ENCODE measurements at places on chromosomes 4 and X.

DNA sequence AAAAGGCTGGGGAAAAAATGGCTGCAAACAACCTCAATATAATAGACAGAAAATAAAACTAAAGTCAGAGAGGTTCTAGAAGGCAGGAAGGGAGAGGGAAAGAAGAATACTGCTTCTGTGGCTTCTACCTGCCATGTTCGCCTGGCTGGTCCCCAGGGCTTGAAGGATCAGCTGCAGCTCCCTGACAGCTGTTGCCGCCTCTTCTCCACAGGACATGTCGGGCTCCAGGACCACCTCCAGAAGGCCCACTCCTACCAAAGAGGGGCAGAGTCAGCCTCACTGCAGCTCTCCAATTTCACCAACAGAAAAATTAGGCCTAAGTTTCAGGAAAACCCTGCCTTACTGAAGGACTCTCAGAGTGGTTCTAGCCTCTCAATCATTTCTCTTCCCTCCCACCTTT is 44.9 kb downstream of the GATB start:
- no peak for DNase-seq

GRCh38 chrX:151031391-151031975 is 48.3 kb downstream of the HMGB3 start:
- no peak for DNase-seq

DNA sequence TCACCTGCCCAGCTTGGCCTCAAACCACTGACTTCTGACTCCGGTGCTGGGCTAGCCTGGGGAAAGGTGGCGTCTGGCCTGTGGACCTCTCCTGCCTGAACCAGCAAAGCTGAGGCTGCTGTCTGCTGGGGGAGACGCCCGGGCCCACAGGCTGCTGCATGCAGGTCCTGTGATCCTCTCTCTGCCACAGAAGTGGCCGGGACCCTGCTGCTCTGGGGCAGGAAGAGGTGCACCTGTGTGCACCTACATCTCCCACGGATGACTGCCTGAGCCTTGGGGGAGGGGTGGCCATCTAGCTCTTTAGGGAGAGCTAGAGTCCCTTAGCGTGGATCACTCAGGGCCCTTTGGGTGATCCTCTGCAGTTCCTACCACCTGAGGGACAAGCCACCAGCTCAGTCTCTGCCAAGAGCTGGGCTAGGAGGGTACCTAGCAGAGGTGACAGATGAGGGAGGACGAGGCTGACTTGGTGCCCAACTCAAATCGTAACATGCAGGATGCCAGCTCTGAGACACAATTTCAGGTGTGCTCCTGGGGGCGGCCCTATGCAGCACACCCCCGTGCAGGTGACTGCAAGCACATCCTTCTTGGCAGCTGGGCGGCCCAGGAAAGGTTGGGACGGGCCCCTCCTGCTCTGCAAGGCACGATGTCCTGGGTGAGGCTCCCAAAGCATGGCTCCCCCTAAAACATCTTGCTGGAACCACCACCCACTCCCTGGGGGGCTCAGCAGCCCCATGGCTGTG is 22.5 kb downstream of the LETM1 start:
- DNase-seq, result no peak

- DNase-seq, result no peak
These were observed 95.9 kb upstream of the STX18 start for GRCh38 chr4:4637710-4638109.

DNA sequence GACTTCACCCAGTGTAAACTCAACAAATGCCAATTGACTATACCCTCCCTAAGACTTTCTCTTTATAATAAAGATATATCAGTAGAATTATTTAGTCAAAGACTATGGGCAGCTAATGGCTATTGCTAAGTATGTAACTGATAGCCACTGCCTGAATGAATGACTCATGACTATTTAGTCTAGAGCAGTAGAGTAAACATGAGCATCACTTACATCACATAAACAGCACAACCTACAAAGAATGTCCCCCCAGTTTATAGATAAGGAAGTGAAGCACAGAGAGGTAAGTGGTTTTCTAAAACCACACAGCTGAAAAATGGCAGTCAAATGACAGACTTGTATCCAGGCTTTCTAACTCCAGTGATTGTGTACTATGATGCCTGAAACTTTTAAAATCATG is 507.0 kb downstream of the PPARGC1A start:
- no peak for DNase-seq

DNA sequence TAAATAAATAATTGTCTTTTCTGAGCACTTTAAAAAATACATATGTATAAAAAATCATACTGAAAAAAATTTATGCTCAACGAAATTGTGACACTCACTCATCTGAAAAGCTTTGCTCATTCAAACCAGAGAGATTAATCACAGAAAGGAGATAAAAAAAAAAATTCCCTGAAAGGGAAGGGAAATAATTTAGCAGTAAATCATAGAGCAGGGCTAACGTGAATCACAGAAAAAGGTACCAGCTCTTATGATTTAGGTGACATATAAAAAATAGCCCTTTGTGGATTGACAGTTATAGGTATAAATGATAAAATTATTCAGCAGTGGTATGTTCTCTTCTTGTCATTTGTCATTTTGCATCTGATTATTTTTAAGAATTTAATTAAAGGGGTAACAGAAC is 552.7 kb upstream of the TENM3 start:
- DNase-seq, result no peak

DNA sequence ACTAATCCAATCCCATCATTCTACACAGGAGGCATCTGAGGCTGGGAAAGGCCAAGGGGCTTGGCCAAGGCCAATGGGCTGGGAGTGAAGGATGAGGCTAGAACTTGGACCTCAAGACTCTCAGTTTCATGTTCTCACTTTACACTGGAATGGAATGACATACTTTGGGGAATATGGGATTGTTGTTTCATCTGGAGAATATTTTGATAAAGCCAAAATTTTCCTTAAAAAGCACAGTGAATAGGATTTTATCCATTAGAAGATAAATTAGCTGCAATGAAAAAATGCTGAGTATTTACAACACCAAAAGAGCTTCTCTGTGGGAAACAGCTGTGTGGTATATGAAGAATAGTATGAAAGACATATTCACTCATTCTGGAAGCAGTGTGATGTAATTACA is 29.3 kb downstream of the SMIM20 start:
- DNase-seq, result no peak

DNA sequence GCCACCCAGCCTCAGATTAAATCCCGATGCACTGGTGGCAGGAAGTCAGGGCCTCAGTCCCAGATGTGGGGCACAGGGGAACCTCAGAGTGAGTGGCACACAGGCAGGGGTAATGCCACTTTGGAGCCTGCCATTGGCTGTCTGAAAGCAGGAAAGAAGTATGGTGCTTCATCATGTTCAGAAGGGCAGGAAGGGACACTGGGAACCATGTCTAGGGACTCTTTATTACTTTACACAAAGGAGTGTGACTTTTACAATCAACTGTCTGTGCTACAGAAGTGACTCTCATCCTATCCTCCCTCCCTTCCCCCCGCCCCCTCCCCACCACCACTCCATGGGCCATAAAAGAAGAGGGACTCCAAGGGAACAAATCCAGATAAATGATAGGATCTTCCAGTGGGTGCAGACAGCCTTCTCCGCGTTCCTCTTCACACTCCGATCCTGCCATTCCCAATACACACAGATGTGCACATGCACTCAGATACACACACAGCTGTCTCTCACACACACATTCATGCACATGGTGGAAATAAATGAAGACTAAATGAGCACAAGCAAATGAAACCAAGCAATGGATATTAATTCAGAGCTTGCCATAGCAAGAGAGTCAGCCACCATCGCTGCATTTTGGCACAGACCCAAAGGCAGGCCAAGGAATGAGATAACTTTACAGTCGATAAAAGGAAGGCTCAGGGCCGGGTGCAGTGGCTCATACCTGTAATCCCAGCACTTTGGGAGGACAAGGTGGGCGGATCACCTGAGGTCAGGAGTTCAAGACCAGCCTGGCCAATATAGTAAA is 2.5 kb upstream of the TMEM154 start:
- DNase-seq, result no peak

GRCh38 chr4:55768291-55768690 is 51.3 kb upstream of the EXOC1L start:
- DNase-seq, result no peak

GRCh38 chrX:79147477-79147876 is 3.0 kb downstream of the GPR174 start:
- no peak for DNase-seq

DNA sequence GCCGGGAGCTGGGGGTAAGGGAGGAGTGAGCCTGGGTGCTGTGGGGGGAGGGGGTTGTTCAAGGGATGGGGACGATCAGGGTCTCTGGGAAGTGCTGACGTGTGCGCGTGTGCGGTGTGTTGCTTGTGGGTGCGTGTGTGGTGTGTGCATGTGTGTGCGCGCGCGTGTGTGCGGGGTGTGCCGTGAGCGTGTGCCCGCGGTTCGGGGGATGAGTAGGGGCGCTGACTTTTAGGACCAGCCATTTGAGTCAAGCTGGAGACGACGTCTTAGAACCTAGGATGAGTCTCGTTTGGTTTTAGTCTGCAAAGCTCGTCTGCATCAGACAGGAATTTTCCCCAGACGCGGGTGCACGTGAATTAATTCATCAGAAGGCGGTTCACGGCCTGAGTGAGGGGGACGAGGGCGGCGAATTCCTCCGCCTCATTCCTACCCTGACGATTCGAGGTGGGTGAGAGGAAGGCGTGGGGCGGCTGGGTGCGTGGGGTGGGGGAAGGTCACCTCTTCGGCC is 950 bp upstream of the TMEM271 start:
- no peak for DNase-seq

DNA sequence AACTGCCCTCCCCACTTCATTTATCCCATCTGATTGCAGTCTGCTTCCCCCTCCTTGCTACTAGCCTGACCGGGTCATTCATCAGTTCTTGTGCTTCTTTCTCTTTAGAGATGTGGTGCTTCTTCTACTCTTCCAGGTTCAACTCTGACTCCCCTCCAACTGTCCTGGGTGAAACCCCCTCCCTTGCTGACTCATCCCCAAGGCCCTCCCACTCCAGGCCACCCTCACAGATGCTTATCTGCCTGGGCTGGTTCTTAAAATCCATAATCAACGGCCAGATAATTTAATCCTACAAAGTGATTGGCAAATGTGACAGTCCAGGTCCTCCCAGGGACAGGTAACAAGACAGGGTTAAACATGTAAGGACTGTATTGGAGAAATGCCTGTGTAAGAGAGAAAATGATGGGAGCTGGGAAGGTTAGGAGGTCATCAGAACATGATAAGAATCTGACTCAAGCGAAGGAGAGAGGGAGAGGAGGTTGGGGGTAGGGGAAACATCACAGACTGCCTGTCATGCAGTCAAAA is 182.8 kb upstream of the C1QTNF7 start:
- no peak for DNase-seq

GRCh38 chrX:119040432-119040831 is 32.4 kb upstream of the CT47C1 start:
- no peak for DNase-seq

DNA sequence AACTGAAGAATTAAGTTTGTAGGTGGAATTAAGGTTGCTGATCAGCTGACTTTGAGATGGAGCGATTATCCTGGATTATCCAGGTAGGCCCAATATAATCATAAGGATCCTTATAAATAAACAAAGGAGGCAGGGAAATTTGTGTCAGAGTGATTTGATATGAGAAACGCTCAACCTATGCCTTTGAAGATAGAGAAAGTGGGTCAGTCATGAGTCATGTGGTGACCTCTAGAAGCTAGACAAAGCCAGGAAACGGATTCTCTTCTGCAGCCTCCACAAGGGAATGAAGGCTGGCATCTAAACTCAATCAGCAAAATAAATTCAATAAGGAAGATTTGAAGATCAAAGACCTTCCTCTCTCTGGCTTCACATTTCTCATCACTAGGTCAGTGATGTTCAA is 41.5 kb upstream of the SMIM10 start:
- no peak for DNase-seq

- no peak for DNase-seq
These were observed 105.1 kb upstream of the LIMCH1 start for GRCh38 chr4:41432881-41433280.

- peak; percentile 55 for DNase-seq
These were observed at the start of gene NEXMIF for GRCh38 chrX:74925225-74926088. Gene NEXMIF (minus strand): TSS chrX:74925452.

- DNase-seq, result no peak
These were observed 138.4 kb upstream of the HHIP start for GRCh38 chr4:144507311-144508101.

DNA sequence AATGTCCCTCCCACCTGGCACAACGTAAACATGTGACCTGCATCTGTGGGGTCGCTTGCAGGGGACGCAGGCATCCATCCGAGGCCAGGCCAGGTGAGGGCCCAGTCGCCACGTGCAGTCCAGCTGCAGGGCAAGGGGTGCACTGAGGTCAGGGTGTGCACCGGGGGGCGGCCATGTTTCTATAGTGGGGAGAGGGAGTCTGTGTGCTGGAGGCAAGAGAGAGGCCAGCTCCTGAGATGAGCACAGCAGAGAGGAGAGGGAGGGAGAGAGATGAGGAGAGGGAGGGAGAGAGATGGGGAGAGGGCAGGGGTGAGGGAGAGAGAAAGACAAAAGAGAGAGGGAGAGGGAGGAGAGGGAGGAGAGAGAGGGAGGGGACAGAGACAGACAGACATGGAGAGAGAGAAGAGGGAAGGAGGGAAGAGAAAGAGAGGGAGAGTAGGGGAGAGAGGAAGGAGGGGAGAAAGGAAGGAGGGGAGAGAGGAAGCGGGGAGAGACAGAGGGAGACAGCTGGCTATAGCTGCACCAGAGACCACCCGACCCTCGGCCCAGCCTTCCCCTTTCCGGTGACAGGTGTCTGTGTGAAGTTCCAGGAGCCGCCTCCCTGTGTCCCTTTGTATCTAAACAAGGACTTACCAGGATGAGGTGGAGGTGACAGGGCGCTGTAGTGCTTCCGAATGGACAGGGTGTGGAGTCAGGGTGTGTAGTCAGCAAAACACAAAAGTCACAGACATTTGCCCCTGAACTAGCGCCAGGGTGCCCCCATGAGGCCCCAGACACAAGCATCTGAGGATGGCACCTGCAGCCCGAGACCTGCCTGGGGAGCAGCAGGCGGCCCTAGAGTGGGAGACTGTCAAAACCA is 68.7 kb downstream of the ADRA2C start:
- no peak for DNase-seq

DNA sequence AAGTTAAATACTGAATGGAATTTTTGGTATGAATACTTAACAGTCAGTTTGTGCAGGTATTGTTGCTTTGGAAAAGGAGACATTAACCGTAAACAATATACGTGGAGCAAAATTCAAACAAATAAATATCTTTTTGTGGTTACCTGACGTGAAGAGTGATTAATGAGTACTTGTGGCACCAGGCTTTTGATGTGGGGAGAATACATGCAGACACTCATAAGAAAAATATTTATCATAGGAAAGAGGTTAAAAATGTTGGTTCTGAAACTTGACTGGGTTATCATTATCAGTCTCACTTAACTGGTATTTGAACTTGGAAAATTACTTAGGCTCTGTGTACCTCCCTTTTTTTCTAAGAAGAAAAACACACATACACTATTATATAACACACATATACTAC is 136.4 kb upstream of the NDST4 start:
- no peak for DNase-seq

DNA sequence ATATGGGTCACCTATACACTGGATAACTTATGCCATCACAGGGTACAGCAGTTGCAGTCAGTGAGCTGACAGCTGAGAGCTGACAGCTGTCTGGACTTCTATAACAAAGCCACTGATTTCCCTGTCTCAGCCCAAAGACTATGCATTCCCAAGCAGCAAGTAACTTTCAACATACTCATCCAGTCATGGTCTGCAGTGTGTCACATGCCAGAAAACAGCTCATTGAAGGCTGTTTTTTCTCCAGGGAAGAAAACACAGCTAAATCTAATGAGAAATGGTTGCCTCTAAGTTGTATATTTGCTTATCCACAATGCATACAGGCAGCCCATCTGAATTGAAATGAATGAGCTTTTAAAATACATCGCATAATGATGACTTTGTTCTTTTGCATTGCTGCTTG is 6.3 kb downstream of the KIAA1210 start:
- DNase-seq, result no peak
